ENCODE measurements at places on chromosomes 2 and 18. TPM values are rescaled to one million over a fixed set of nuclear protein-coding genes. Genes with fewer than 3 reads are reported as not detected.
A peak's percentile ranks its signal among the peaks of the same experiment; 100 is the strongest.

DNA sequence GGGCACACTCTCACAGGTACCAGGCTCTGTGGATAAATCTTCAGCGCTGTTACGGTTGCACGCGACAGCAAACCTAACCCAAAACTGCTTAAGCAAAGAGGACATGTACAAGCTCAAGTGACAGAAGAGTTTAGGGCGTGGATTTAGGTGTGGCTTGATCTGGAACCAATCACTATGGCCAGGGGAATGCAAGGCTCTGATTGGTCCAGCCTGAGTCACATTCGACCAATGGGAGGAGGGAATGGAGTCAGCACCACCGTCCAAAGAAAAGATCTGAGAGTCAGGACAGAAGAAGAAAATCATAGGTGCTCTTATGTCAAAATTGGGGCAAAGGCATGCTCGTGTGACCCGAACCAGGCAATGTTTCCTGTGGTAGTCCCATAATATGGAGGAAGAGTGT is 139.0 kb downstream of the TRIM43 start:
- DNase-seq, result no peak

DNA sequence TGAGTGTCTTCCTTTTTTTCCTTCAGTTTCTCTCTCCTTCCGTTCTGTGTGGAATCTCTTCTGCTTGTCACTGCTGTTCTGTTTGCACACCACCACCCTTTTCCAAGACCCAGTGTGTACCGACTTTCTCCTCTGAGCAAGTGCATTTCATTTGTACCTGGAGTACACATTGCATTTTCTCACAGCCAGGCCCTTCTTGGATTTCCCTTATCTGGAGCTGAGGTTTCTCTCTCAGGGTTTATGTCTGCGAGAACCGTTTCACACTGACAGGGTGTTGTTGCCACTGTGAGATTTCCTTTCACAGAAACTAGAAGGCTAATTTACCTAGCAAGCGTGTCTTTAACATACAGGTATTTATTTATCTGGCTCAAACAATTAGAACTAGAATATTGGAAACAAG is 26.2 kb downstream of the NCOA1 start:
- no peak for DNase-seq

- DNase-seq, result no peak
Observed at GRCh38 chr2:148745151-148745851, 100.8 kb downstream of the EPC2 start.

GRCh38 chr18:56322406-56322805 is 316.0 kb downstream of the TXNL1 start:
- peak; percentile 51 for DNase-seq

- DNase-seq, result peak; percentile 71
Observed at GRCh38 chr18:76496194-76496890, 1.3 kb upstream of the ZNF516 start.

DNA sequence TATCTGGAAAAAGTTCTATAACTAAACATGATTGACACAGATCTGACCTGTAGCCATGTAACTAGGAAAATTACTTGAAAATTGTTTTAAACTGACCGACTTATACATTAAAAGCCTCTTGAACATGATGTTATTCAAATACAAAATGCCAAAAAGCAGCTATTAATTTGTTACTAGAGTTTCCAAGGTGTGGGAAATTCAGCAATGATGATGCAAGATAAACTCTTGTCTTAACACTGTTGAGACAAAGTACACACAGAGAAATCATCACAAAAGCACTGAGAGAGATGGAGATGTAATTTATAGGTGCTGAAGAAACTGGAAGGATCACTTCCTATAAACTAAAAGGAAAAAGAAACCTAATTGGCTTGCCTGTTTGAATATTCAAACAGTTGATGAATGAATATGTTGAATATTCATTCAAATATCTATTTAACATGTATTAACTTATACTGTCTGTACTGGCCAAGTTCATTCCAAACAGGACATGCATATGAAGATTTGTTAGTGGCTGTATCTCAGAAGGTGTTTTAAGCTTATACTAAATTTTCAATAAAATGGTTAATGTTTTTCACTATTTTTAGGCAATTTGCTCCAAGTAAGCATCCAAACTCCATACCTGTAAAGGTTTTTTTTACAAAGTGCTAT is 34.6 kb upstream of the WDR75 start:
- no peak for DNase-seq

GRCh38 chr2:135225781-135226180 is 173.7 kb downstream of the RAB3GAP1 start:
- no peak for DNase-seq

DNA sequence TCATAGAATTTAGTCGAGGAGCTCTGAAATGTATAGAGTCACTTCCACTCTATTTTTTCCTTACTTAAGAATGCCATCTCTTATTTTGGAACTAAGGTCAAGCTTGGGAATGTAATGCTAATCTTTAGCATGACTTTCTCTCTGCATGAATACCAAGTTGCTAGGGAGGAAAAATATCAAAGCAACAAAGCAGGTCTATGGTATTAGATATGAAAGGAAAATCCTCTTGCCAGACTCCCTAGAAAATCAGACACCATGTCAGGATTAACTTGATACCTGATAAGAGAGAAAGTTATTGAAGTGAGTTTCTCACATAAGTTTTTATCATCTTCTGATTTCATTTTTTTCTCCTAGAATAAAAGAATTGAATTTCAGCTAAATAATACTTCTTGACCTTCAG is 341.7 kb upstream of the ZNF804A start:
- peak; percentile 77 for DNase-seq

DNA sequence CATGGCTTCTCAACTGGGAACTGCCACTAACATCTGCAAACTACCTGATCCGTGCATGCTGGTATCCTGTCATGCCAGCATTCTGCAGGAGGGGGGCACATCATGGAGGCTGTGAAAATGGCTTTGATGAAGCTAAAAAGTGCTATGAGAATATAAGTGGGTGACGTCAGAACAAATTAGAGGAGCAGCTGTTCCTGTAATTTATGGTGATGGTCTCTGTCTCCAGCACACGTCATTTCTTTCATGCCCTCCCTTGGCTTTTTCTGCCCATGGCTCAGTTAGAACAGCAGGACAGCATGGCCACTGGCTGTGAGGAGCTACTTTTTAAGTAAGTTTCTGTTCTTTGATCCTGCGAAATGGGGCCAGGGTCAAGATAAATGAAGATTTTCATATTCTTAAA is 466.3 kb downstream of the THSD7B start:
- DNase-seq, result no peak

DNA sequence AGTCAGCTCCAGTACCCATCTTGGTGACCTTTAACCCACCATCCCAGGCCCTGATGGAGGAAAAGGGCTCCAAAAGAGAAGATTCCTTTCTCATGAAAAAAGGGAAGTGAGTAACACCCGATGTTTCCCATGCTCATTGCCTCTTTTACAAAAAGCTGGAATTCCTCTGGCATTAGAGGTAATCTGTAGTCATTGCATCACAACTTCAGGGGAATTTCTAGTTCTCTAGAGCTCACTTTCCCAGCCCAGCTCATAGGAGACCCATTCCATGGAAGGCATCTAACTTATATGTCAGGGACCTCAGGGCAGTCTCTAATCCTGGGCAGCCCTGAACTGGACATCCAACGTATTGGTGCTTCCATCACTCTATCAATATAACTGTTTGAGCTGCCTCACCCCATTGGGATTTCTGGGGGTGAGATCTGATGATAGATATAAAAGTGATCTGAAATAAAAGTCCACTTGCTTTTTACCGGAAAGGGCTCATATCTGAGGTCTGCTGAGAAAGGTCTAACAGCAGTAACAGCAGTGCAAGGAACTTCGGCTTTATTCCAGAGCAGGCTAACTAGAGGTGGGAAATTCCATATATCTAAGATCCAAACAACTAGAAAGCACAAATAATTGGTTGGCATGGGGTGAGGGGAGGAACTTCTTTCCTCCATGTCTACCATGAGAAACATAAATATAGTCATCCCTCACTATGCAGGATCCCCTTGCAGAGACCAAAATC is 106.1 kb downstream of the ETAA1 start:
- DNase-seq, result peak; percentile 55

DNA sequence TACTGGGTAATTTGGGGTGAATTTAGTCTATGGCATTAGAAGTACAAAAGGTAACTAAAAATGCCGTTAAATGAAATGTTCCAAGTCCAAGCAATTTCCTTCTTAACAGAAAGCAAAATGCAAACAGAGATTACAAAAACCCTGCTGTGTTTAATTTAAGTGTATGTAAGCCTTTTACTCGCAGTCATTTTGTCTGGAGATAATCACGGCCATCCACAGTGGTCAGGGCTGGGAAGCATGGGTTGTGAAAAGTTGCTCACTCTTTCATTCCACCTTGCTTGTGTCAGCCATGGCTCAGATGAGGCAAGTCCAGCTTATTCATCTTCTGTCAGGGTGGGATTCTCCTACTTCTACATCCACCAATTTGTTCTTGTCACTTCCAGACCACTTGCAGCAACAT is 983.6 kb upstream of the ZEB2 start:
- DNase-seq, result no peak

- DNase-seq, result peak; percentile 32
Observed at GRCh38 chr18:57959278-57959677, 84.7 kb upstream of the NEDD4L start.

- DNase-seq, result no peak
Observed at GRCh38 chr2:38712871-38713270, 38.3 kb downstream of the SRSF7 start.

- DNase-seq, result no peak
Observed at GRCh38 chr18:55685638-55686037, 97.6 kb upstream of the TCF4 start.

DNA sequence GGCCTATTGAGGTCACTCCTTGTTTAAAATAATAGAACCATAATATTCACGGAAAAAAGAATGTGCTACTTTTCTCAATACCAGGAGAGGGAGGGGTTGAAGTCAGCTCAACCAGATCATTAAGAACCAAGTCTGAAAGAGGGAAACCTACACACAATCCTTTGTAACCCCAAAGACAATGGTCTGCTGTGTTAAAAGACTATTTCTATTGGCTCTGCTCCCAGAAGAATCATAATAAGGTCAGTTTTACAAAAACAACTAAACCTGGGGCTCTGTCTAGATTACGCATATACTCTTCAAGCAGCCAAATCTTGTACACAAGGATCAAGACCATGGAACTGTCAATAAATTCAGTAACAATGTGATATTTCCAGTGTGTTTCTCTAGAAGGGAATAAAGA is 177.2 kb upstream of the CRIM1 start:
- DNase-seq, result no peak

GRCh38 chr18:58438958-58439300 is 190.0 kb downstream of the ALPK2 start:
- DNase-seq, result no peak

- DNase-seq, result no peak
Observed at GRCh38 chr2:11621410-11621809, 48.6 kb downstream of the NTSR2 start.

- no peak for DNase-seq
Observed at GRCh38 chr2:180742801-180743200, 237.6 kb upstream of the UBE2E3 start.

DNA sequence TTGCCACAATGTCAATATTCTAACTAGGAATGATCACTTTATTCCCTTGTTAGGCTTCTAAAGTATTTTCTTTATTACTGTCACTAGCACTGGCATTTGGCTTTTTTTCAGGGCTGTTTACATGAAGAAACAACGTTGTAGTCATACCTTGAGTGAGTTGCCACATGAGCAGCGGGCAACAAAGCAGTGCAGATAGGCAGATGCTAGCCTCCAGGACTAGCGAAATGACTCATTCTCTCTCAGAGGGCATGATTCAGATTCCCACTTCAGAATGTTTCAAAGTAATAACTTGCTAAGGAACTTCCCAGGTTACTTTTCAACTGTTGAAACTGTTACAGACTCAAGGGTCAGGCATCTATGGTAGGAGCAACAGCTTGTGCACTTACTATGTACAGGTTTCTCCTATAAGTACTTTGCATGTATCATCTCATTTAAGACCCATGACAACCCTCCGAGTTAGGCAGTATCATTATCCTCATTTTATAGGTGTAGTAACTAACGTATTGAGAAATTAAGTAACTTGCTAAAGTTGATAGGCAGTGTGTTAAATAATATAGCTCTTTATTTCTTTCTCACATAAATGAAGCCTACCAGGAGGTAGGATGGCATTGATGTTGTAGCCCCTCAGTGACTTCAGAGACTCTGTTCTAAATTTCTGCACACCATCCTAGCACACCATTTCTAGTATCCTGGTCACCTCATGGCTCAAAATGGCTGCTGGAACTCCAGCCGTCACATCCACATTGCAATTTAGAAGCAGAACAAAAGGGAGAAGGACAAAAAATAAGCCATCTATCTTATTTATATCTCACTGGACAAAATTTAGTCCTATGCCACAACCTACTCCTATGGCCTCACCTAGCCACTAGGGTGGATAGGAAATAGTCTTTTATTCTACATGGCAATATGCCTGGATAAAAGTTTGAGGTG is 83.3 kb downstream of the ICOS start:
- DNase-seq, result no peak

DNA sequence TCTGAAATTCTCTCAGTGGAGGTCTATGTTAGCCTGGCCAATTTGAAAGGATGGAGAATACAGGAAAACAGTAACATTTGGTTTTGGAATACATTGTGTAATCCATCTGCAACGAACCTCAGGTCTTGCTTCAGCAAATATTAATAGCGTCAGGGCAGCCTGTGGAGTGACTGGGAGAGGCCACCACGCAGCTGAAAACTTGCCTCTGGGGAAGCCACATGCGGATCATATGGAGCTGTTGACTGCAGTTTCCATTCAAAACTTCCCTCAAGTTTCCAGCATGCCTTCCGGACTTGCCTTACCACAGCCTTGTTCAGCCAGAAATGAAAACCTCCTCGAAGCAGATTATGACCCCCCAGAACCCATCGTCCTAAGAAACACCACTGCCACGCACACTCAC is 25.7 kb downstream of the BCL11A start:
- DNase-seq, result no peak

GRCh38 chr2:145095641-145096435 is 575.9 kb upstream of the ZEB2 start:
- no peak for DNase-seq

DNA sequence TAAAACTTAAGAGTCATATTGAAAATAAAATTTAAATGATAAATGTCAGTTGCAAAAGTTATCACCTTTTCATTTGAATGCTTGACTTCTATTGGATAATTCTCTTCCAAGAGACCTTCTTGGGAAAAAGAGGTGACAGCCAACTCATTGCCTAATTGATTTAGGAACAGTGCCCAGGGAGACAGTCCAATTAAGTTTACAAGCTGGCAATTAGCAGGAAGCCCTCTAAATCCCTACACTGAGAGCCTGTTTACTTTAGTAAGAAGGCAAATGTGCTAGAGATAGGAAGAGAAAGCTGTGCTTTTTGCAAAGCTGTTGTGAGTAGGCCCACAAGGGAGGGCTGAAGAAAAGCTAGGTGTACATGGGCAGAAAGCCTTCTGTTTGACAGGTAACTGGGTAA is 189.1 kb downstream of the WDPCP start:
- DNase-seq, result no peak

The CYP27A1 gene
- 13.2 TPM for total RNA-seq

The SKOR2 gene
- 0.48 TPM for total RNA-seq

The FMNL2 gene
- total RNA-seq, result 23.4 TPM

The CAVIN2 gene
- 16.4 TPM for total RNA-seq

The BOLL gene
- 5.5 TPM for total RNA-seq

The DNAJC5G gene
- not detected for total RNA-seq

The RGPD3 gene
- 4.1 TPM for total RNA-seq

All from umbilical cord (tissue), 2 donors.